HFF-Myc (cell line): ENCODE measurements at places on chromosomes 2 and 18.

DNA sequence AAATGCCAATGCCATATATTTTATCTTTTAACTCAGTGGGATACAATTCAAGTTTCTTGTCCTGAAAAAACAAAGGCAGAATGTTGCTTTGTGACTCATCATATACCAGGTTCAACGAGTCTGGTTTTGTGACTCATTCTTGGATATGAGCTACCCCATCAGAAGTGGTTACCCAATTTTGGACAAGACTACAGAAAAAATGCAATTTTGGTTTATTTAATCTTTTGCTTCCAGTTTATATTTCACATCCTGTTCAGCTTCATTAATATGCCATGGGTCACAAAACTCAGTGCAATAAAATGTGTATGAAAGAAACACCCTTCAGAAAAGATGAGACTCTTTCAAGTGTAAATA, 25.0 kb downstream of the FN1 start:
- peak; percentile 89 for DNase-seq

DNA sequence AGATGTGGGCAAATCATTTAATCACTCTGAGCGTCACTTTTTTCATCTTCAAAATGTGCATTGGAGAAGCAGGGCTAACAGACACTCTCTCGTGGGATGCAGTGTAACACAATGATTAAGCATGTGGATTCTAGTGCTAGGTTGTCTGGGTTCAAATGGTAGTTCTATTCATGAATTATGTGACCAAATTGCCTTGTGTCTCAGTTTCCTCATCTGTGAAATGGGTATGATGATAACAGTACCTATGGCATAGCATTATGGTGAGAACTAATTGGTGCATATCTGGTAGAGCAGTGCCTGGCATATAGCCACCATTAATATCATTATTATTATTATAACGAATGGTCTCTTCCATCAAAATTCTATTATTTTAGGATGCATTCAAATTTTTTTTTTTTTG, 142.4 kb upstream of the SIX3 start:
- DNase-seq: no peak

DNA sequence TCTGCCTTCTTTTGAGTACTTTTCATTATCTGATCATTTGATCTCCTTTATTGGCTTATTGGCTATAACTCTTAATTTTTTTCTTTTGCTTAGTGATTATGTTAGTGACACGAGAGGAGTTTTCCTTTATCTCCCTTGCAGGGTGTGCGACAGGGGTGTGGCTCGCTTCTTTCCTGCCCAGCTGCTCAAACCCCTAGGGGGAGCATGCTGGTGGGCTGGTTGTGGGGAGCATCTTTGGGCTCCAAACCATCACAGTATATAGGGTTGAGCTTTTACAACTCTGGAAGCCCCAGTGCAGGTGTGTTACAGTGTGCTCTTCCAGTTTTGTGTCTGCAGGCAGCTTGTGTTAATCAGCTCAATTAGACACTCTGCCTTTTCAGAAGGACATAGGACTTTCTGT, 357.0 kb upstream of the TMEFF2 start:
- DNase-seq: no peak

DNA sequence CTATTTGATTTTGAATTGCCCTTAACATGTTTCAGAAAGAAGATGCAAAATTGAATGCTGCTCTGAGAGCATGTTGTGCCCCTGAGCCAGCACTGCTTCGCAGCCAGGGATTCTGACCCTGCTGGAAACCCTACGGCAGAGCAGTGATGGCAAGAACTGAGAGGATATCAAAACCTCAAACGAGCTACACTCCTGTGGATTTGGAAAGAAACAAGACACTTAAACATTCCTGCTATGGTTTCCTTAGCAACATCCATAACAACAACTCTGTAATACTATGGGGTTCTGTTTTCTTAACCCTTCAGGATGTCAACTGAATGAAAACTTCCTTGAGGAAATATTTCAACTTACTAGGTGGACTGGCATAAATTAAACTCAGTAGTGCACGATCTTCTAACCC, 649.1 kb downstream of the NYAP2 start:
- DNase-seq: peak; percentile 71

DNA sequence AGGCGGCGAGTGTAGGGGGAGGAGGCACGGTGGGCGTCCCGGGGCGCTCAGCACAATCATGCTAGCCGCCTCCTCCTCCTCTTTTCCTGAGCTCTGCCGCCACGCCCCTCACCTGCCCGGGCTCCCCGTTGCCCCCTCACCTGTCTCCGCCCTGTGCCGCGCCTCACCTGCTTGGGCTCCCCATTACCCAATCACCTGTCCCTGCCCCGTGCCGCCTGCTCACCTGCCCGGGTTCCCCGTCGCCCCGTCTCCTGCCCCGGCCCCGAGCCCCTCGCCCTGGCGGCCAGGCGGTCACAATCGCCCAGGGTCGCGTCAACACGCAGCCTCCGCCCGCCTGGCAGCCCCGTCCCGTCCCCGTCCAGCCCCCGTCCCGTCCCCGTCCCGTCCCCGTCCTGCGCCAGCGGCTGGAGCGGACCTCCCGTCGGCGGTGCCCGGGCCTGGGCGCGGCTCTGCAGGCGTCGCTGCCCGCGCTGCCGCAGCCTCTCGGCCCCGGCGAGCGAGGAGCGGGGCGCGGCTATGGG, at the start of gene DCDC2C:
DCDC2C (plus strand) TSS at position 340 of the 521 bp plus-strand sequence; CDS start at position 517, 177 bp downstream.
- no peak for DNase-seq
